ENCODE measurements at places on chromosomes 1 and 21.

GRCh38 chr1:157369808-157370521 lies 182.3 kb downstream of the FCRL5 start:
- no peak for DNase-seq

DNA sequence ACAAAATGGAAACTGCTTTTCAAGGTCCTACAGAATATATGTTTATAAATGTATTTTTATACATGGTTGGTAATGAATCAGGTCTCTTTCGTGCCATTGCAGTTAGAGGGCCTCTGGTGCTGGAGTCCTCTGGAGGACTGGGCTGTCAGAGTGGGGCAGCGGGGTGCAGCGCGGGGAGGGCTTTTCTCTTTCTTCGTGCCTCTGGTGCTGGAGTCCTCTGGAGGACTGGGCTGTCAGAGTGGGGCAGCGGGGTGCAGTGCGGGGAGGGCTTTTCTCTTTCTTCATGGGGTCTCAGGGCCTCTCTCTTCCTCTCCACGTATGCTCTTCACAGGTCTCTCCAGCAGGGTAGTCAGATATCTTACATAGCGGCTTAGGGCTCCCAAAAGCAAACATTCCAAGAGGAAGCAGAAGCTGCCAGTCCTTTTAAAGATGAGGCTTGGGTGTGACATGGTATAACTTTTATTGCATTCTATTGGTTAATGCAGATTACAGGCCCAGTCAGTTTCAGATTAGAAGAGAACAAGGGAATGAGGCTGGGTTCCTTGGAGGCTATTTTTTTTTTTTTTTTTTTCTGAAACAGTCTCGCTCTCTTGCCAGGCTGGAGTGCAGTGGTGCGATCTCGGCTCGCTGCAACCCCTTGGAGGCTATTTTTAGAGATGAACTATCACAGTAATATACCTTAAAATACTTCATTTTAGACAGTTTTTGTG lies 13.1 kb downstream of the SDCCAG8 start:
- DNase-seq = no peak

GRCh38 chr1:183757061-183757460 lies 47.9 kb upstream of the RGL1 start:
- no peak for DNase-seq

DNA sequence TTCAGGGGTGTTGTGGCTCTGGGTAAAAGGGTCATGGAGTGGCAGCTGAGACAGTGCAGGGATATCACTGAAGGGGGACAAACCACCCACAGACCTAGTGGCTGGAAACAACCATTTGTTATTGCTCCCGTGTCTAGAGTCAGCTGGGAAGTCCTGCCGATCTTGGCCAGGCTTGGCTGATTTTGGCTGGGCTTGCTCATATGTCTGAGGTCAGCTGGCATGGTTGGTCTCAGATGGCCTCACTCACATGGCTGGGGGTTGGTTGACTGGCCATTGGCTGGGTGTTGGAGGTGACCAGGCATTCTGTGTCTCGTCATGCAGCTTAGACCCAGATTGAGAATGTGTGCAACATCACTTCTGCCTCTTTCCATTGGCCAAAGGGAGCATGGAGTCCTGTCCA lies 203.8 kb upstream of the POU3F1 start:
- no peak for DNase-seq

DNA sequence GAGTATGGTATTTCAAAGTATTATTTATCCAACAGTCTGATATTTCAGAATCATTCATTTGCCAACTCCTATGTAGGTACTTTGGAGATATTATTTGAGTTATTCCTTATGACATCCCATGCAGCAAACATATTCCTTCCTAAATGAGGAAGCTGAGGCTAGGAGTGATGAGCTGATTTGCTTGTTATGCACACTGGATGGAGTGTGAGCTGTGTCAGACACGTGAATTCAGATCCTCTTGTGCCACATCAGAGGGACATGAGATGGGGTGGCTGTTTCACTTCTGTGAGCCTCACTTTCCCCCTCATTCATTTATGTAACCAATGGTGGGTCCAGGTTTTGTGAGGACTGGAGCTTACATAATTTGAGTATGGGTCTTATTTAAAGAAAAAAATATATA lies 215.9 kb downstream of the DISC1 start:
- DNase-seq = no peak

DNA sequence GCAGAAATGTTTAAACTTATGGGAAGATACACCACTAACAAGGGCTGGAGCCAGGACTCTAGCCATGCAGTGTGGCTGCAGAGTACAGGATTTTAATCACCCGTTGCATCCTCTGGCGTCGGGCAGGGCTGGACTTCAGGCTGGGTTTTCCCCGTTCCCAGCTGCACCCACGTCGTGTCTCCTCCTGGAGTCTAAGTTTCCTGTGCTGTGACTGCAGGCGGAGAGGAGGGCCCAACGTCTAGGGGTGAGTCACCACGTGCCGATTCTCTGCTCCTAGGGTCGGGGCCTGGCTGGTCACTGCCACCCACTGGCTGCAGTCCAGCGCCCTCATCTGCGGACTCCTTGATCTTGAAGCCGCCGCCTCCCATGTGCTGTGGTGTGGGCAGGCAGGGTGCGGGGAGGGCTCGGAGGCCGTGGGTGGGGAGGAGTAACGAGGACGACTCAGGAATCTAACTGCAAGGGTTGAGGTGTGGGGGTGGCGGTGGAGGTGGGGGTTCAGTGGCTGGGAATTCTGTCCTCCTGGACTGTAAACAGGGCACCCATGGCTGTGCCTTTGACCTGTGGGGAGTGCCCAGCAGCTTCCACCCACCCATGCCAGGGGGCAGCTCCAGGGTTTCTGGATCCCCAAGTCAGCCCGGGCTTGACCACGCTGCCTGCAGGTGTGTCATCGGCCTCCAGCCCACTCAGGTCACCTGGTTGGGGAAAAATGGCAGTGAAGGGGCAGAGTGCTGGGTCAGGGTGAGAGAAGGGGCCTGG lies 77.8 kb downstream of the ALPL start:
- no peak for DNase-seq

DNA sequence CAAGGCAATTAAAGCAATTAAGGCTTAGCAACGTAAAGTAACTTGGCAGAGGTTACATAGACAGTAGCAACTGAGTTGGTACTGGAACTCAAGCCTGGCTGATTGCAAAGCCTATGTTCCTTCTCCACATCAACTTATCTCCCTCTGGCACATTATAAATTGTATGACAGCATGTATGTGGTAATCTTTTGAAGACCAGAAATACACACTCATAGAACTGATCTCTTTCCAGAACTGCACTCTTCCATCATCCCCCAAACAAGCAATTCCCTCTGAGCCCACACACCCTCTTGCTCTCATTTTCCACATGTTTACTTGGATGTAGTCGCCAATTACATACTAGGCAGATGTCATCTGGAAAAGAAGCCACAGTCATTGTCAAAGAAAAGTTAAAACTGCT lies 502.2 kb downstream of the PLPP3 start:
- no peak for DNase-seq

DNA sequence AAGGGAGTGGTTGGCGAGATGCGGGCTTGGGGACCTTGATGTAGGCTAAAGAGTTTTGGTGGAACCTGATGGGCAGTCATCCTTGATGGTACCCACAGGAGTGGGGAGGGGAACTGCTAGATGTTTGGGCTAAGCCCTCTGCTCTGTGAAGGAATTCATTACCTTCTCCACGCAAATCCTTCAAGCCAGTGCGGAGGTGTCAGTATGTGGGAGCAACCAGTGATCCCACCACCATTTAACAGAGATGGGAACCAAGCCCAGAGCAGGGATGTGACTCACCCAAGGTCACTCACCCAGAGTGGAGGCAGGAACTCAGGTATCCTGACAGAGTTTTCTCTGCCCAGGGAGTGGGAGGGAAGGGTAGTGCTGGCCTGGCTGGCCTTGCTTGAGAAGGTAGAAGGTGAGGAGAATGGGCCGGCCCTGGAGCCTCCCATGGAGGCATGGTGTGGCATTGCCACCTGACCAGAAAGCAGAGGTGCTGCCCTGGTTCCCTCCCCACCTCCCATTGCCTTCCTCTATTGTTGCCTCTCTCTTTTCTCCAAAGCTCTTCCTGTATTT lies 51.2 kb upstream of the STUM start:
- no peak for DNase-seq

DNA sequence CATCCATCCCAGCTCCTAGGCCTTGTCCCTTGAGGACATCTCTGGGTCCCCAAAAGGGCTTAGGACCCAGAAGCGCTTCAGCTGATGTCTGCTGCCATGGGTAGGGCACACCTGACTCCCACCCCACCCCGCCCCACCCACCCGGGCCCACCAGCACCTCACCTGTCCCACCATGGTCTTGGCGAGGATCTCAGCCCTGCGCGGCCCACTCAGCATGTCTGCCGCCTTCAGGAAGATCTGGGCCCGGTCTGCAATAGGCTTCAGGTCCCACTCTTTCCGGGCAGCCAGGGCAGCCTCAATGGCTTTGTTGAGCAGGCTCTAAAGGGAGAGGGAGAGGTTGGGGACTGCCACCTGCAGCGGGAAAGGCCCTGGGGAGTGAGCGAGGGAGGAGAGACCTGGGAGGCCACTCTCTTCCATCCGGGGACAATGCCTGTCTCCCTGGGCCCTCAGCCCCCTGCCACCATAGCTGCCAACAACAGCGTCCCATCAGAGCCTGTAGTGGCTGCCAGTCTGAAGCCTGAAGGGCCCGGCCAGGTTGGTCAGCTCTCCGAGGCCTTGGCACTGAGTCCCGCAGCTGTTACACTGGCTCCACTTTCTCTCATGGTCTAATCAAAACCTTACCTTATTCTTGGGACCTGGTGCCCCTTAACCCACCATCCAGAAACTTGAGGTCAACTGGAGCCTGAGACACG lies 16.9 kb downstream of the ALDH4A1 start:
- no peak for DNase-seq

Measured in activated T-helper 1 cell treated with anti-CD3 and anti-CD28 coated beads, Interleukin-2, amount 50 U/mL, for 16 hours (primary cell).